ENCODE measurements at places on chromosomes 12 and 14.

DNA sequence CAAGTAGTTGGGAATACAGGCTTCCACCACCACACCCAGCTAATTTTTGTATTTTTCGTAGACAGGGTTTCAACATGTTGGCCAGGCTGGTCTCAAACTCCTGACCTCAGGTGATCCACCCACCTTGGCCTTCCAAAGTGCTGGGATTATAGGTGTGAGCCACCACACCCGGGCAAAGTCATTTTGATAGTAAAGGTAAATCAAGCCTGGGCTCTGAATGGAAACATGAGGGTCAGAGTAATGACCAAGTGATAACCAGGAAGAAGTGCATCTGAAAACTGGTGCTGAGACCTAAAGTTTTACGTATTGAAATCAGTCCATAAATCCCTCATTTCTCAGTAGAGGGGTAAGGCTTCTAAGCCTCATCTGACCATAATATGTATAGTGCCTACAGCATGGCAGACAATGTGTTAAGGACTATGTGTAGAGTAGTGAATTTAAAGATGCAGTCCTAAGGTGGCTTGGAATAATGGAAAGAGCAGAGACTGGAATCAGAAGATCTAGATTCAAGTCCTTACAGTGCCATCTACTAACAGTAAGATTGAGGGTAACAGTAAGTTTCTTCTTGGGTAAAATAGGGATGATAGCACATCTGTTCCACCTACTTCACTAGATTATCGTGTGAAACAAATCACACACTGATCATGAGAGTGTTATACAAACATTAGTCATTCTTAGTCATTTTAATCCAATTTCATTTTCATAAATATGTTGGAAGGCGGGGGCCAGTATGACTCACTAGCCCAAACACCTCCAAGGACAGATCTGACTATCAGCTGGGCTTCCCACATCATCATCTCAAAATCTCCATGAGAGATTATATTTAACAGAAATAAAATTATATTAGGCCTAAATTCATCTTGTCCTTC, 11.2 kb downstream of the MAP4K5 start:
- DNase-seq = no peak

GRCh38 chr12:112969547-112970306, 8.6 kb upstream of the OAS2 start:
- no peak for DNase-seq

DNA sequence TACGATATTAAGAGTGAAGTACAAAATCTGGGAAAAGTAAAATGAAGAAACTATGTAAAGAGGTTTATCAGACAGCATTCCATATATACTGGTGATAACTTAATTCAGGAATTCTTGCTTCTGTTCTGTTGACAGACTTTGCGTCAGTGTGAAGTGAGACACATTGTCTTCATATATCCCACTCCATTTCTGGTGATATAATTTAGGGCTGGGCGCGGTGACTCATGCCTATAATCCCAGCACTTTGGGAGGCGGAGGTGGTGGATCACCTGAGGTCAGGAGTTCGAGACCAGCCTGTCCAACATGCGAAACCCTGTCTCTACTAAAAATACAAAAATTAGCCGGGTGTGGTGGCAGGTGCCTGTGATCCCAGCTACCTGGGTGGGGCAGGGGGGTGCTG, 20.3 kb upstream of the RAD52 start:
- no peak for DNase-seq

DNA sequence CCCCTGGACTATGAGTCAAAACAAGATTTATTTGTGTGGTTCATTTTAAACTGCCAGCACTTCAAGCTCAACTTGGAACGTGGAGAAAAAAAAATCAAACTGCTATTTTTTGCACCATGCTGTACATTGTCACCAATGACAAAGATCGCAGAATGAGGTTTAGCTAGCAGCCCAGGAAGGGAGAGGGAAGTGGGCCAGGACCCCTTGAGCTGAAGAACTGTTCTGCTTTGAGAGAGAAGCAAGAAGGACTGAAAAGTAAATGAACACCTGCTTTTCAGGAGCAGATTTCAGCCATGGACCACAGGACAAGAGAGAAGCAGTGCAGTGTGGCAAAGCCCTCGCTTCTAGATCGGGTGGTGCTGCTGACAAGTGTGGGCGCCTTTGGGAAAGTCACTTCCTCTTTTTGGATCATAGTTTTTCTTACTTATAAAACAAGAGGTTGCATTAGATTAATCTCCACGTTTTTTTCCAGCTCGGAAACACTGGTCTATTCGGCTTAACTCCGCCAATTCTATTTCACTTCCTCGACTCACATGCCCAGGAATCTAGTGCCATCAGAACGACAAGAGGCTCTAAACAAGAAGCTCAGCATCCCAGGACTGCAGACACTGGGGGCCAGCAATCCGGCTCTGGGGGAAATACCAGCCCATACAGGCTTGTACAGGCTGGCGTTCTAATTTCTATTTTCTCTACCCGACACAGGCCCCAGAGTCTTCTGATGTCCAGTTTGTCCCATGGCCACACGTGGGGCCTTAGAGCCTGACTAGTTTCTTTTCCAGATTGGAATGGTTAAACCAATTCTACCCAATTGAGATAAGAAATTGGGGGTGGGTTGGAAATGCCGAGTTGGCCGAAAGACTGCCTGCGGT, 129.9 kb downstream of the CRACR2A start:
- DNase-seq = no peak

- DNase-seq = no peak
Observed at GRCh38 chr14:67984274-67984673, 164.7 kb downstream of the RAD51B start.

DNA sequence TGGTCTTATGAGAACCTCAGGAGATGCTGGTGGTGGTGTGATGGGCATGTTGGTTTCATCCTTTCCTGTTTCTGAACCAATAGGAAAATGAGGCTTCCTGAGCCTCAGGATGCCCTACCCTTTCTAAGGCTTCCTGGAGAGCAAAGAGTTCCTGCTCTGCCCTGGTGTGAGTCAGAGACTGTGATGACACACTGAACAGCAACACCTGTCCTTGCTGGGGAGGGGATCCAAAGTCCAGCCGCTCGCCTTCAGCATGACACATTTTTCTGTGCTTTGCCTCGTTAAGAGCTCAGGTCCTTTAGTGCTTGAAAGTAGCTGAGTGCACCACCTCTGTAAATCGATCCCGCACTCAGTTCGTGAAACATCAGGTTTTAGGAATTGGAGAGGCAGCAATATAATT, 116.0 kb downstream of the CACNA1C start:
- DNase-seq = peak; percentile 18

DNA sequence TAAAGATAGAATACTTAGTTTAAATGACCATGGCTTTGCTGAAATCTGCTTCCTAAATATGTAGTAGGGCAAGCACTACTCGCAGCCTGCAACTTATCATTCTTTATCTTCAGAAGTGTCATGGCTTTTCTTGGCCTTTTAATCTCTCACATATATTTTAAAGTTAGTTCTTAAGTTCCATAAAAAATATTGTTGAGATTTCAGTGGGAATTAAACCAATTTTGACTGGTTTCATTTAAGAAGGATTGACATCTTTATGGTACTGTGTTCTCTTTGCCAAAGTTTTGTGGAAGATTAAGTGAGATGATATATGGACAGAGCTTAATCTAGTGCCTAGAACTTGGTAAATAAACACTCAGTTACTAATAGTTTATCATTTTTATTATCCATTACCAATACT, 56.7 kb downstream of the KIAA0586 start:
- no peak for DNase-seq

DNA sequence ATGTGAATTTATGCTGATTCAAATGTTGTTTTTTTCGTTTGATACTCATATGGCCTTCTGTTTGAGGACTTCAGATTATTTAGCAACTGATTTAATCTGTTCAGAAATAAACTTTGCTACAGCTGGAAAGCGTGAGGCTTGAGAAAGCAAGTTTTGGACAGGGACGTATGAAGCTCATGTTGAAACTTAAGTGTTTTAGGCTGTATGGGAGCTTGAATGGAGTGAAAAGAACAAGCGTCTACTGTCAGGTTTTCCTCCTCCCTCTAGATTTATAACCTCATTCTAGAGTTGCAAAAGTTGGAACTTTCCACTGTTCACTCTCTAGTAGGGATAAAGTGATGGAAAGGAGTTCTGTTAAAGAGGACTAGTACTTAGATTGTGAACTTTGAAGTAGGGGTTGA, 1.0 kb downstream of the PRPF39 start:
- DNase-seq = no peak

Measured in kidney epithelial cell (primary cell).